ENCODE measurements at places on chromosomes 2 and 18. TPM values are rescaled to one million over a fixed set of nuclear protein-coding genes. Genes with fewer than 3 reads are reported as not detected.

DNA sequence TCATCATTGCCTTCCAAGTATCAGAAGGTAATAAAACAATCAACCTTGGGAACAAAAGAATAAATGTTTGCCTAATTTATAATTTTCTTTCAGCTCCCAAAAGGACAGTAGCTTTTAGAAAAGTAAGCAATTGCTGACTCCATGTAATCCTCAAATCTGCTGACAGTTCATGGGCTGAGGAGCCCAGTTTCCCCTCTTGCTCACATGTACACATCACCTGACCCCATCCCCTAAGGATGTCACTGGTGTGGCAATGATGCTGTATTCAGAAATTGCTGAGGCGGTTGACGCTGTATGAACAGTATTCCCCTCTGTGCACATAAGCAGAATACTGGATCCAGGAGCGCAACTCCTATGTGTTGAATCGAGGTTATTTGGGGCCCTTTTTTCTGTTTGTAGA, 56.1 kb upstream of the LYPD1 start:
- no peak for DNase-seq

- DNase-seq: no peak
Observed at GRCh38 chr2:190812506-190813294, 67.9 kb upstream of the GLS start.

The CTNNA2 gene
- 0.52 TPM for polyA plus RNA-seq

- DNase-seq: no peak
Observed at GRCh38 chr2:235538981-235539380, 45.1 kb downstream of the AGAP1 start.

The MAL gene
- 2.5 TPM for polyA plus RNA-seq

Measured in forelimb muscle (tissue), 1 donor.